Posterior vena cava (tissue), 2 donors: ENCODE measurements at places on chromosomes 16 and 17. TPM values are rescaled to one million over a fixed set of nuclear protein-coding genes. Genes with fewer than 3 reads are reported as not detected.

Gene KRT23
- total RNA-seq, result 0.37 TPM

- no peak for DNase-seq
These were observed 113.4 kb upstream of the FOXF1 start for GRCh38 chr16:86396901-86397311.

GRCh38 chr16:85858984-85859817, 39.8 kb upstream of the IRF8 start:
- DNase-seq, result no peak

DNA sequence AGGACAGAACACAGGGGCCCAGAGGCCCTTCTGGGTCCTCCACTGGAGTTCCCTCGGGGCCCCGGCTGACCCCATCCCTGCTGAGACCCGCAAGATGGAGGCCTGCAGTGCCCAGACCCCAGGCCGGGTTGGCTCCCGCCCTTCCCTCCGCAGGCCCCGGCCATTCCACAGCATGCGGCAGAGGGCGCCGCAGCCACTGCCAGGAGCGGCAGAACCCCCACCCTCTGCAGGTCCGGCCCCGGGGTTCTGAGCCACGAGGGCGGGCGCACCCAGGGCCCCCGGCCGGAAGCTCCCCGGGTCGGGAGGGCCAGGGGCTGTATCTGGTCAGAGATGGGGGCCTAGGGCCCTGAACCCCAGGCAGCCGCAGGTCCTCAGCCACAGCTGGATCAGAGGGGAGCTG, 2.4 kb upstream of the PERCC1 start:
- peak; percentile 89 for DNase-seq

GRCh38 chr17:80005360-80006338, 30.0 kb downstream of the TBC1D16 start:
- no peak for DNase-seq

Gene SAMD14
- total RNA-seq, result 6.6 TPM

Gene DLX4
- total RNA-seq, result not detected
